B cell (primary cell): ENCODE measurements at places on chromosomes 3 and 15.

- no peak for DNase-seq
Observed at GRCh38 chr3:174365796-174366195, 493.3 kb upstream of the NAALADL2 start.

- peak; percentile 87 for DNase-seq
Observed at GRCh38 chr3:196073255-196073753, 8.6 kb downstream of the TFRC start.

DNA sequence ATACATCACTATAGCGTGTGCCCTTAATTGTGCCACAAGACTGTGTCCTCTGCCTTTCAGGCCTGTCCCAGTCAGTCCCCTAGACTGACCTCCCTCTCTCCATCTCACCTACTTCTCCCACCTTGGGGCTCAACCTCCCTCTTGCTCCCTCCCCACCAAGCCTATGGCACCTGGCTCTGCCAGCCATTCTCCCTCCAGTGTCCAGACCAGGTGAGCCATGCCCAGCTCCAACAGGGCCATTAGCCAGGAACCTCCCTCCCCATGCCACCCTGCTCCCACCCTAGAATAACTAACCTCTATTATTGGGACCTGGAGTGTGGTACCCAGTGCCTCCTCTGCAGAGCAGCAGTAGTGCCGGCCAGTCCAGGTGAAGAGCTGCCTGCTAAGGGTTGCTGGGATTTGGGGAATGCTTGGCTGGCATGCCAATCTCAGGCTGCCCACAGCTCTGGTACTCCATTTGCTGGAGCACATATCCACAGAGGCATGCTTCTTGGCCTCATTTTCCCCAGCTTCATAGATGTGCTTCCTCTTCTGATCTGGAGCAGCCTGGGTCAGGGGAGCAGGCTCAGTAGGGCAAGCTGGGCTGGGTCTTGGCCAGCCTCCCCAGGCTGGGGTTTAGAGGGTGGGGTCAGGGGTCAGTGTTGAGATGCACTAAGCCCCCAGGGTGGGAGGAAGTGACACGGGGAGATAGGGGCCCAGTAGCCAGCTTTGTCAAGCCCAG is 38.8 kb downstream of the SAXO2 start:
- DNase-seq: no peak

GRCh38 chr3:64848822-64849221 is 161.0 kb upstream of the ADAMTS9 start:
- DNase-seq: no peak

DNA sequence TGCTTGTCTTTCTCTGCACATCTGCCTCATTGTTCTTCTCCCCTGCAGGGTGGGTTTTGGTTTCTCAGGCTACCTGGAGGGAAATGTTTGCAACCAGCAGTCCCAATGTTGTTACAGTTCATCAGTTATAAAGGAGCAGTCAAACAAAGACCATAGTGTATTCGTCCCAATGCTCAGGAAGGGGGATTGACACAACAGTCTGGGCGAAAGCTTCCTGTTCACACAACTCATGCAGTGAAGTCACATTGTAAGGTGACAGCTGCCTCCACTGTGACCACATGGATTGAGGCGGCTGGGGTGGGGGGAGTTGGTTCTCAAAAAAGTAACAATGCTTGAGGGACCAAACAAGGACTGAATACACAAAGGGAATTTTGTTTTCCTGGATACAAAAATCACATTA is 28.8 kb upstream of the TF start:
- DNase-seq: no peak

DNA sequence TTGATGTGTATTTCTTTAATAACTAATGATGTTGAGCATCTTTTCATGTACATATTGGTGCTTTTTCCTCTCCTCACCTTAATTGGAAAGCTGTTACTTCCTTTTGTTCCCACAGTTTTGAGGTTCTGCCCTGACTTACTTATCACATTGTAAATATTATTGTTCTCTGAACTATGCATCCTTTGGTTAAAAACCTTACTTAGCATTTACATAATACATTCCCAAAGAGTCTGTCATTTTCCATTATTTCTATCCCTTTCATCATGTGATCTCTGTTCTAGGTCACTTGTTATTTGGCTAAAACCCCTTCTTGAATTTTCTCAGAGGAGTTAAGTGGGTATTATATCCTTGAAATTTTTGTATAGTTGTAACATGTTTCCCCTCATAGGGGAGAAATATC is 33.0 kb downstream of the SLC12A6 start:
- DNase-seq: no peak

DNA sequence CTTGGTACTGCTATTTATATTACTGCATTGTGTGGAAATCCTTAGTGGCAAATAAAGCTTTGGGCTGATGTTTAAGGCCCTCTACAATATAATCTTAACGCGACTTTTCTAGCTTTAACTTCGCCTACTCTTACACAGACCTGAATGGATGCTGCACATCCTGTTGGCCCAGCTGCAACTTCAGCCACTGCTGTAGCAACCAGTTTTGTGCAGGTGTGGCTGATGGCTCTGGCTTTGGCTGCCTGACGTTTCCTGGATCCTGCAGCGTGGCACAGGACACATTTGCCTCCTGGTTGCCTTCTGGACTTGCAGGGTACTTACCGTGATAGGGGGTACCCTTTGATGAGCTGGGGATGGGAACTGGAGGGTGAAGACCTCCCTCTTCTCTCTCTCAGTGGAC is 20.2 kb upstream of the ERICH6 start:
- no peak for DNase-seq

- no peak for DNase-seq
Observed at GRCh38 chr3:42605546-42606173, 5.2 kb downstream of the NKTR start.

GRCh38 chr15:35603856-35604255 is 57.9 kb upstream of the DPH6 start:
- DNase-seq: no peak

DNA sequence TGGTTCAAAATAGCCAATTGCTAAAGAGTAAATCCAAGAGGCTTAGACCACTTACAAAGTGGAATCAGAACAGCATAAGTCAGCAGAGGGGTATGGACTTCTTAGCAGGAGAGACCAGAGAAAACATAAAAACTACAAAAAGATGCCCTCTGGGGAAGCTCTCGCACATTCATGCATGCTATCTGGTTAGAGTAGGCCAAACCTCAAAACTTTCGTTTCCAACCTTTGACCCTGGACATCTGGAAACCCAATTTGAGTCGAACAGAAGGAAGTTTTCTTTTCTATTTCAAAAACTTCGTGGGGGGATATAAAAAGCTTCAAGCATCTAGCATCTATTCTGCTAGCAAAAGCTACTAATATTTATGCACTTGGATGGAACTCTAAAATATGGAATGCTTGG is 523.9 kb upstream of the AGTR1 start:
- no peak for DNase-seq

GRCh38 chr15:34047893-34048775 is 9.1 kb upstream of the AVEN start:
- no peak for DNase-seq

- no peak for DNase-seq
Observed at GRCh38 chr3:179750720-179751328, 98.0 kb downstream of the USP13 start.

GRCh38 chr3:71433631-71434030 is 149.9 kb downstream of the FOXP1 start:
- no peak for DNase-seq

DNA sequence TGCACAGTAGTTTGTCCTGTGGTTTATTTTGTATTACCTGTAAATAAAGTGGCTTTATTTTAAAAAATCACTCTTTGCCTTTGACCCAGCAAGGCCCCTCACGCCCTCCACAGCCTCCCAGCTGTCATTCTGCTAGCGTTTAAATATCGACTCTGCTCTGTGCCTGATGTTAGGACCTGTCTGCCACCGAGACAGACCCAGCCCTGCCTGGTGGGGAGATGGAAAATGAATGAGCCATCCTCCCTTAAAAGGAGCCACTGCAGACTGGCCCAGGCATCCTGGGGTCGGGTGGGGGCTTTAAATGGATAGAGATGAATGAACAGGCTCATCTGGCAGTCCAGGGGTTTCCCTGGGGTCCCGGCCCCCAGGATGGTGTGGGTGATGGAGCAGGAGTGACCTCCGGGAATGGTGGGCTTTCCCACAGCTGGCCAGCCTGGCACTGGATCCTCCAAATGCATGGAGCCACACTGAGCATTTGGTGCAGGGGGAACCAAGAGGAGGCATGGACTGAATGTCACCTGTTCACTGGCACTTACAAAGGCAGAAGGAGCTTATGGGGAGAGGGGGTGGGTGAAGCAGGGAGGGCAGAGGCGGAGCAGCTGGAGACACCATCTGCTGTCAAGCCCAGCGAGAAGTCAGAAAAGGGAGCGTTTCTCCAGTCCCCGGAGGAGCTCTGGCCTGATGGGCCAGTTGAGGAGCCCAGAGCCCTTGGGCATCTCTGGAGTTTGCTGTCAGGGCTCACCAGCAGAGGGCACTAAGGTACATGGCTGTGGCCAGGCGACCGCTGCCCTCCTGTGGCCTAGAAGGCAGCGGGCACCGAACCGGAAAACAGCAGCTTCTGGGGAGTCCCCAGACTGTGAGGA is 11.9 kb downstream of the GRM2 start:
- no peak for DNase-seq

DNA sequence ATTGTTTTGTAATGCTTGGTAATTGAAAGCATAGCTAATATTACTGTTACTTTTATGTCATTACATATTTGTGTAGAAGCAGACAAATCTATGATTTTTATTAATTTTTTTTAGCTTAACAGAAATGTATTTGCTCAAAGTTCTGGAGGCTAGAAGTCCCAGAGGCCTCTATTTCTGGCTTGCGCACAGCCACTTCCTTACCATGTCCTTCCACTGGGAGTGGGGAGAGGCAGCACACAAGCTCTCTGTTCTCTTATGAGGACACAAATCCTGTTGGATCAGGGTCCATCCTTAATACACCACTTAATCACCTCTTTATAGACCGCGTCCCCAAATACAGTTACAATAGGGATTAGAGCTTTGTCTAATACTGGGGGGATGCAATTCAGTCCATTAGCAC is 1061.4 kb downstream of the OTOL1 start:
- no peak for DNase-seq

DNA sequence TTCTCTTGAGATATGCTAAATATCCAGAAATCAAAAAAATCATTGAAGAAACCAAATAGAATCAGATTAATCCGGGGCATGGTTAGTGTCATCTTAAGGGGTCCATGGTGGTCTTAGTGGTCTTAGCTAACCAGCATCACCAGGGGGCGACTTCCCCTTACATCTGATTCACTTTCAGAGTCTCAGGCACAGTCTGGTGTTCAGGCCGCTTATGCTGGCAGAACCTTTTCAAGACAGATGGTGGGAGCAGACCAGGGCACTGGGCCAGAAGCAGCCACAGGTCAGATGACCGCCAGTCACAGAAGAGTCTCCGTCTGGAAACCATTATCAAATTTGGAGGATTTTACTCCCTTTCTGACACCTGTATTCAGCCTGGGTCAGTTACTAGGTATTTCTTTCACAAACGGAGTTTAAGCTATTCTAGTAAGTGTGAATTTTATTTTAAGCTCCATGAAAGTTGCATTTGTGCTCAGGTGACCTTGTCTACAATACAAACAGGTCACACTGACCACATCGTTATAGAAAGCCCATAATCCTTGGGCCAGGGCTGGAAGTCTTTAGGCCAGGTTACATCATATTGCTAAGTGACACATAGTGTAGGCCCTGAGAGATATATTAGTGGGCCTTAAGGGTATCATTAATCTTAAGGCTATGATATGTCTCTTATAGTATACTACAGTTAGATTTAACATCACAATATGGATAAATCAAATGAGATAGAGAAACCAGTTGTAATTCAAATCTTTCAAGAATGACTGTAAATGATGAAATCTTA is 365.5 kb downstream of the GBE1 start:
- no peak for DNase-seq

DNA sequence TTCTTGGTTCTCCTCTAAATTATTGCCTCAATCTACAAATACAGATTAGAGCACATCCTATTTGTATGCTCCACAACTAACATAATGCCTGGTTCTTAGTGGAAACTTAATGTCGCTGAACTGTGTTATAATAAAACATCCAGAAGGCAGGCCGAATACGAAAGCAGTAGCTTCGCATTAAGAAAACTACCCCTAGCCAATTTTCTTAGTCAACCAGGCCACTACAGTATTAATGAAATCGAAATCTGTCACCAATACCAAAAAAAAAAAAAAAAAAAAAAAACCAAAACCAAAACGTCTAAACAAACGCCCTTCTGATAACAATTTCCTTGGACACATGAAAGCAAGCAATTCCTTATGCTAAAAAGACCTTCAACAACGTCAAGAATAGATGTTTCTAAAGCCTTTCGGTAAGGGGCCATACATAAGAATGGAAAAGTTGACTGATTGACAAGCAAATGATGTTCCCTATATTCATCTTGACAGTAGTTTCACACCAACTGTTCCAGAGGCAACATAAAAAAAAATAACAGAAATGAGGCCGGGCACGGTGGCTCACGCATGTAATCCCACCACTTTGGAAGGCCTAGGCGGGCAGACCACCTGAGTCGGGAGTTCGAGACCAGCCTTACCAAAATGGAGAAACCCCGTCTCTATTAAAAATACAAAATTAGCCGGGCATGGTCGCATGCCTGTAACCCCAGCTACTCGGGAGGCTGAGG is 1.3 kb downstream of the DENND6A start:
- peak; percentile 37 for DNase-seq

DNA sequence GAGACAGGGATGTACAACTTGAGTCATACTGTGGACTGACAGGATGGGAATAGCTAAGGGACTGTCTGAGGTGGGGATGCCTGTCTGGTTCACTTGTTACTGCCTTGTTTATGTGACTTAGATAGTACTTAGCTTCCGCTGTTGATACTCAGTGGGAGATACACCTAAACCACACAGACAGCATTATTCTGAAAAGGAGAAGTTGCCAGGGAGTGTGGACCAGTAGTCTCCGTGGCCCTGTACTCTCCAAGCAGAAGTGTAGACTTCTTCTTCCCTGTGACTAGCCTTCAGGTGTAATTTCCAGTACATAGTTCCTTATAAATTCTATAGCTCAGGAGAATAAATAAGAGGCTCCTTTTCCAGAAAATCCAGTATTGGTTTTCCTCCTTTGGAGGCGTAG is 5.1 kb downstream of the HIGD2B start:
- no peak for DNase-seq

DNA sequence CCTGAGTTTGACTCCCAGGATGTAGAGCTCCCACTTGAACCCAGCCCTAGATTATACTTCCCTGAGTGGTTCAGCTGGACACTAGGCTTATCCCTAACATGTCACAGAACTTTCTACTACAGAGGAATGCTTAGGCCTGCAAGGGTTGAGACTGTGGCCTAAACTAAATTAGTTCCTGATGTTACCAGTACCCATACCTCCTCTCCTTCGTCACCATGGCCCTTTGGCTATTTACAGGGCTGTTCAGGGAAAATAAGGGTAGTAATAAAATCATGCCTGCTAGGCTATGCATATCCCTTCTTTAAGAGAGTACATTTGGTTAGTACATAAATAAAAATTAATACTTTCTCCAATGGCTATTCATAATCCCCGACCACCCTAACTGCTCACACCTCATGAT is 356.4 kb upstream of the RASGRP1 start:
- DNase-seq: no peak
